Mesothelial cell of epicardium (in vitro differentiated cells): ENCODE measurements at places on chromosomes 12 and 14. TPM values are rescaled to one million over a fixed set of nuclear protein-coding genes. Genes with fewer than 3 reads are reported as not detected.

- no peak overlapping the region for H3K27ac ChIP-seq
- H3K27me3 ChIP-seq = no peaks in the 10 kb centered on the region
- peaks cover 14% of the 10 kb centered on the region for H3K36me3 ChIP-seq
- peaks cover 6% of the 10 kb centered on the region for H3K4me1 ChIP-seq
- no peak for DNase-seq
These were observed 55.4 kb downstream of the UBR7 start for GRCh38 chr14:93262446-93262845.

HSPB8 gene
- 13.5 to 16.8 TPM (median 15.7 TPM) in 3 replicates for total RNA-seq

- peaks cover 28% of the 10 kb centered on the region for H3K4me1 ChIP-seq
- no peaks in the 10 kb centered on the region for H3K36me3 ChIP-seq
- H3K27me3 ChIP-seq = no peaks in the 10 kb centered on the region
- no peak overlapping the region for H3K4me3 ChIP-seq
- H3K27ac ChIP-seq = peak overlapping the region; percentile 3
These were observed 345.0 kb downstream of the SLC16A7 start for GRCh38 chr12:59940631-59941342.

GRCh38 chr14:24042746-24043145 is 9.1 kb upstream of the CARMIL3 start:
- DNase-seq = no peak
- H3K4me1 ChIP-seq = no peaks in the 10 kb centered on the region
- H3K4me3 ChIP-seq = no peak overlapping the region
- no peak overlapping the region for H3K27ac ChIP-seq
- no peaks in the 10 kb centered on the region for H3K36me3 ChIP-seq

- DNase-seq = no peak
- peak overlapping the region; percentile 25 for H3K27ac ChIP-seq
- H3K36me3 ChIP-seq = no peaks in the 10 kb centered on the region
- no peak overlapping the region for H3K4me3 ChIP-seq
- H3K4me1 ChIP-seq = peaks cover 49% of the 10 kb centered on the region
These were observed 130.8 kb upstream of the KRR1 start for GRCh38 chr12:75642226-75642625.

GRCh38 chr12:98466640-98467400 is 48.6 kb upstream of the TMPO start:
- peaks cover 23% of the 10 kb centered on the region for H3K4me1 ChIP-seq
- no peaks in the 10 kb centered on the region for H3K27me3 ChIP-seq
- no peak overlapping the region for H3K4me3 ChIP-seq

- H3K4me1 ChIP-seq = peaks cover 12% of the 10 kb centered on the region
- H3K36me3 ChIP-seq = no peaks in the 10 kb centered on the region
- H3K27ac ChIP-seq = no peak overlapping the region
These were observed 275.9 kb downstream of the EGLN3 start for GRCh38 chr14:33674927-33675326.

GRCh38 chr12:113921430-113921829 is 44.7 kb downstream of the RBM19 start:
- peaks cover 25% of the 10 kb centered on the region for H3K36me3 ChIP-seq
- no peak overlapping the region for H3K4me3 ChIP-seq
- DNase-seq = no peak
- H3K27me3 ChIP-seq = no peaks in the 10 kb centered on the region

- H3K4me3 ChIP-seq = no peak overlapping the region
- DNase-seq = no peak
- H3K4me1 ChIP-seq = no peaks in the 10 kb centered on the region
- peaks cover 2% of the 10 kb centered on the region for H3K27me3 ChIP-seq
These were observed 27.5 kb downstream of the HVCN1 start for GRCh38 chr12:110661337-110661972.

- DNase-seq = peak; percentile 79
- H3K4me1 ChIP-seq = peaks cover 54% of the 10 kb centered on the region
- no peaks in the 10 kb centered on the region for H3K27me3 ChIP-seq
- H3K27ac ChIP-seq = peak within 1 kb of the TSS; percentile 97
- H3K36me3 ChIP-seq = peaks cover 9% of the 10 kb centered on the region
These were observed at the start of gene DACT1 for GRCh38 chr14:58637391-58638230. DACT1 (plus strand) TSS chr14:58637962; CDS start chr14:58638203, 241 bp downstream.

DNA sequence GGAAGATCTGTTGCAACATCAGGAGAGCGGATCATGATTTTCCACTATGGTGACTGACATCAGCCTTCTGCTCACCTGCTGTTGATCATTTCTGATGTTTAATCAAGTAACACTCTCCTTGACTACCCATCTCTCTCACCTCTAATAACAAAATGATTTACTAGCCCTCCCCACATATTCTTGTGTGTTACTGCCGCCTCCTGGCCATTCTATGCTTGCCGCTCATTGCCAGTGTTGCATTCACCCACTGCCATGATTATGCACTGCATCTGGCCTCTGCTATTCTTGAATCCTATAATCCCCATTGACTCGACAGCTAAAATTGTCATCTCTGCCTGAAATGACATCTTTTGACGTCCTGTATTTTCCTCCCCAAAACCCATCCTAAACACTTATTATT is 113.8 kb downstream of the RERGL start:
- H3K4me1 ChIP-seq = no peaks in the 10 kb centered on the region
- H3K27ac ChIP-seq = no peak overlapping the region
- H3K4me3 ChIP-seq = no peak overlapping the region
- H3K36me3 ChIP-seq = no peaks in the 10 kb centered on the region

CMTM5 gene
- 0.29 TPM in 1 of 3 replicates, not detected in the others for total RNA-seq

GRCh38 chr14:99793213-99794150 is at the start of gene EML1:
EML1 (plus strand) TSS chr14:99793413; CDS start chr14:99793477, 64 bp downstream.
- H3K27ac ChIP-seq = peak within 1 kb of the TSS; percentile 75
- peaks cover 28% of the 10 kb centered on the region for H3K4me1 ChIP-seq
- H3K36me3 ChIP-seq = peaks cover 3% of the 10 kb centered on the region
- DNase-seq = peak; percentile 86
- peak within 1 kb of the TSS; percentile 75 for H3K4me3 ChIP-seq

DNA sequence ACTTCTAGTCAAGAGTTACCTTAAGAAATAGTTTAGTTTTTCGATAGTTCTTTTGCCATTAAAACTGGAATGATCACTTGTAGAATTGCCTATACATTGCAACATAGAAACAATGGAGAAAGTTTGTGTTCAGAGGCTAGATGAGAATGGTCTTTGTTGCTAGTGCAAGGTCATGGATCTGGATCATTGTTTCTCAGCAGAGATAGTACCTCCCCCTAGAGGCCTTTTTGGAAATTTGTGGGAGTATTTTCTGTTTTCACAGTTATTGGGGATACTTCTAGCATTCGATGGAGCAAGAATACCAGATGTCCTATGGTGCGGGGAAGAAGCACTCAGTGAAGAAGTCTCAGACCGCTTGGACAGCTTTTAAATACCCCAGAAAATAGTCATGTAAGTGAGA is 138.8 kb upstream of the HMGA2 start:
- peaks cover 5% of the 10 kb centered on the region for H3K4me1 ChIP-seq
- H3K4me3 ChIP-seq = no peak overlapping the region
- no peak for DNase-seq
- H3K27ac ChIP-seq = no peak overlapping the region
- H3K36me3 ChIP-seq = no peaks in the 10 kb centered on the region

GRCh38 chr12:64621257-64621942 is 11.1 kb downstream of the RASSF3 start:
- no peaks in the 10 kb centered on the region for H3K27me3 ChIP-seq
- peaks cover 21% of the 10 kb centered on the region for H3K4me1 ChIP-seq
- no peak overlapping the region for H3K4me3 ChIP-seq
- H3K36me3 ChIP-seq = no peaks in the 10 kb centered on the region
- no peak for DNase-seq

AQP6 gene
- 0.11 to 0.16 TPM (median 0.11 TPM) in 3 replicates for total RNA-seq

IL26 gene
- total RNA-seq = not detected in 3 replicates

RNF212B gene
- total RNA-seq = not detected in 3 replicates

- no peaks in the 10 kb centered on the region for H3K27me3 ChIP-seq
- no peak overlapping the region for H3K27ac ChIP-seq
- peaks cover 19% of the 10 kb centered on the region for H3K4me1 ChIP-seq
- no peaks in the 10 kb centered on the region for H3K36me3 ChIP-seq
These were observed 57.1 kb downstream of the ERC1 start for GRCh38 chr12:1047898-1048660.

LLPH gene
- 21.0 to 22.8 TPM (median 22.8 TPM) in 3 replicates for total RNA-seq

DNA sequence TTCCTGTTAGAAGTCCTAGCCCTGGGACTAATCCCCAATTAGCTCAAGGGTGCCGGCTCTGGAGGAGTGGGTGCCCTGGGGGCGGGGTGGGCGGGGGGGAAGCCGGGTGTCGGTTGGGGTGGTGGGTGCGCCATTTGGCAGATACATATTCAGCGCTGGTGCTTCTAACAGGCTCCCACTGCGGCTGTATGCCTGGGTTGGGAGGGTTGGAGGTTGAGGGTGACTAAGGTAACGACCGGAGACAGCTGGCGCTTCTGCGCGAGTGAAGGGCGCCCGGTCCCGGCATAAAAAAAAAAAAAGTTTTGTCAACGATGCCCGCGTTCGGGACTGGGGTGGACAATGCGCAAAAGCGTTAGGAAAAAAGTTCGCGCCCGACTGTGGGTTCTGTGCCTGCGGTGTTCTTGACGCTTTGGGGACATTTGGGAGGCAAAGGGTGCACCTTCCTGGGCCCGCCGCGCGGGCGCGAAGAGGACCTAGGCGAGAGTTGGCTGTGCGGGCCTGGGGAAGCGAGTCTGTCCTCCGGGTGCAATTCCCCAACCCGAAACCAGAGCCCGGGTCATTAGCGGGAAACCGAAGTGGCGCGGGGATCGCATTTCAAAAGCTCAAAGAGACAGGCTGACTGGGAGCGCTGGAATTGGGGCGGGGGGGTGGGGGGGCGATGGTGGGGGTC is 19.2 kb downstream of the TBX3 start:
- peaks cover 56% of the 10 kb centered on the region for H3K4me1 ChIP-seq
- DNase-seq = no peak
- H3K4me3 ChIP-seq = peak overlapping the region; percentile 76
- peak overlapping the region; percentile 100 for H3K27ac ChIP-seq
- no peaks in the 10 kb centered on the region for H3K27me3 ChIP-seq

LDHB gene
- 508 to 539 TPM (median 531 TPM) in 3 replicates for total RNA-seq

- H3K27me3 ChIP-seq = no peaks in the 10 kb centered on the region
- peaks cover 5% of the 10 kb centered on the region for H3K4me1 ChIP-seq
- no peak overlapping the region for H3K4me3 ChIP-seq
- H3K27ac ChIP-seq = no peak overlapping the region
- H3K36me3 ChIP-seq = no peaks in the 10 kb centered on the region
These were observed 8.7 kb upstream of the GPR19 start for GRCh38 chr12:12704593-12705230.
